ENCODE measurements at places on chromosomes 16 and 17. TPM values are rescaled to one million over a fixed set of nuclear protein-coding genes. Genes with fewer than 3 reads are reported as not detected.

GRCh38 chr16:84380405-84380804 is 12.1 kb downstream of the ATP2C2 start:
- DNase-seq = peak; percentile 35

GRCh38 chr16:69039333-69039941 is 66.0 kb upstream of the HAS3 start:
- DNase-seq = no peak

DNA sequence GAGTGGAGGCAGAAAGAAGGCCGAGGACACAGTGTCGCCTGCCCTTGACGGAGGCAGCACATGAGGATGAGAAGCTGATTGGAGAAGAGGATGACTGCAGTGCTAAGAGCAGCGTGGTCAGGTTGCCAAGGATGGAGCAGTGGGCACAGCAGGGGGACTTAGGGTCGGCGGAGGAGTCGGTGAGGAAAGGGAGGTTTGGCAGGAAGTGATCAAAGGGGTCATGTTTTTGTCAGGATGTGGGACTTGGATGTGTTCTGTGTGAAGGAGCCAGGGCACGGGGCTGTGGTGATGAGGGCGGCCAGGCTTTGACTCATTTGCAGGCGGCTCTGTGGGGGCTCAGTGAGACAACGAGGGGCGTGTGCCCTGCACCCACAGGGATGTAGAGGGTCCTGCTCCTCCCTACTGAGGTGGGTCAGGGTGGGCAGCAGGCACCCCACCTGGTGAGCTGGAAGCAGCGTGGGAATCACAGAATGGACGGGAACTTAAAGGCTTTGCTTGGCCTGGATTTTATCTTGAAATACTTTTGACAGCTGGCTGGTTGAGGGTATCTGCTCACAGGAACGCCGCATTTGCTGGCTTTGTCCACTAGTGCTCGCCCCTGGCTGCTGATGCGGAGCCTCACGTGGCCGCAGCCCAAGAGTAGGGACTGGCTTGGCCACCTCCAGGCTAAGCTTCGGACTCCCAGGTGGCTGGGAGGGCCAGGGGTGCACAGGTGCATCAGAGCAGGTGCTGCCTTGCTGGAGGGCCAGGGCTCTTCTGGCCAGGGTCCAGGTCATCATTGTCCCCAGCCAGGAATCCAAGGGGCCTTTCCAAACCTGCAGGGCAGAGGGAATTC is 6.0 kb downstream of the MPG start:
- DNase-seq = peak; percentile 70

- DNase-seq = peak; percentile 83
Observed at GRCh38 chr17:82238472-82239201, 9.8 kb downstream of the SLC16A3 start.

GRCh38 chr16:52379551-52379950 is 167.4 kb downstream of the TOX3 start:
- DNase-seq = no peak

DNA sequence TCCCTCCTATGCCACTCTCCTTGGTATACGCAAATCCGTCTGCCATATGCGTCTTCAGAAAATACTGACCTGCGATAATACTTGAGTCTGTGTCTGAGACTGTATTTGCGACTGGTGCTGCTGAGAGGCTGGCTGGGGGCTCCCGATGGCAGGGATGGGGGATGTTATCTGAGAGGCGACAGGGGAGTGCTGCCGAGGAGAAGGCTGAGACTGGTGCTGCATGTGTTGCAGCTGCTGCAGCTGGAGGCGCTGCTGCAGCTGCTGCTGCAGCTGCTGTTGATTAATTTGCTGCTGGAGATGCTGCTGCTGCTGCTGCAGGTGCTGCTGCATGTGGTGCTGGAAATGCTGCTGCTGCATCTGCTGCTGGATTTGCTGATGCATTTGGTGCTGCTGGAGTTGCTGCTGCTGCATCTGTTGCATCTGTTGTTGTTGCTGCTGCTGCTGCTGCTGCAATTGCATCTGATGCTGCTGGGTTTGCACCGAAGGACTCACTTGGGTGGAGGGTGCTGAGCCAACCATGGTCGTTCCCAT is 107.7 kb downstream of the TOX3 start:
- no peak for DNase-seq

Gene KRT31
- not detected for total RNA-seq

Gene C16orf89
- total RNA-seq = not detected

Gene SECTM1
- 0.50 TPM for total RNA-seq

Gene PIPOX
- 3.0 TPM for total RNA-seq

Gene KCTD19
- 3.9 TPM for total RNA-seq

Gene LGALS9C
- total RNA-seq = not detected

Gene FXR2
- total RNA-seq = 33.1 TPM

Measured in activated CD8-positive, alpha-beta T cell treated with anti-CD3 and anti-CD28 coated beads for 36 hours (primary cell).